ENCODE measurements at places on chromosomes 7 and 10.

DNA sequence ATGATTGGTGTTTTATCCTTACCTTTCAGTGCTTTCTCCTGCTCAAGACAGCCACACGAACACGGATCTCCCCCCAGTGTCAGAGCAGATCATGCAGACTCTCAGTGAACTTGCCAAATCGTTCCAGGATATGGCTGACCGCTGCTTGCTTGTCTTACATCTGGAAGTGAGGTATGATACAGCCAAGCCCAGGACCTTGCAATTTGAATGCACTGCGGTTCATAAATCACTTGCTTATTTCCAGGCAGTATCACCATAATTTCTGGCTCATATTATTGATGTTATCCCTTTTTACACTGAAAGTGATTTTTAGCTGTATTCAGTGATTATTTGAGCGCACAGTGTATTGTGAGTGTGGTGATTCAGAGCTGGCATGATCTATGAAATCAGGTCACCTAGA lies 129.7 kb upstream of the LRGUK start:
- no peaks in the 10 kb centered on the region for H3K36me3 ChIP-seq
- DNase-seq = no peak
- no peaks in the 10 kb centered on the region for H3K4me1 ChIP-seq
- H3K27me3 ChIP-seq = no peaks in the 10 kb centered on the region
- no peak overlapping the region for H3K27ac ChIP-seq
- no peak overlapping the region for H3K4me3 ChIP-seq

DNA sequence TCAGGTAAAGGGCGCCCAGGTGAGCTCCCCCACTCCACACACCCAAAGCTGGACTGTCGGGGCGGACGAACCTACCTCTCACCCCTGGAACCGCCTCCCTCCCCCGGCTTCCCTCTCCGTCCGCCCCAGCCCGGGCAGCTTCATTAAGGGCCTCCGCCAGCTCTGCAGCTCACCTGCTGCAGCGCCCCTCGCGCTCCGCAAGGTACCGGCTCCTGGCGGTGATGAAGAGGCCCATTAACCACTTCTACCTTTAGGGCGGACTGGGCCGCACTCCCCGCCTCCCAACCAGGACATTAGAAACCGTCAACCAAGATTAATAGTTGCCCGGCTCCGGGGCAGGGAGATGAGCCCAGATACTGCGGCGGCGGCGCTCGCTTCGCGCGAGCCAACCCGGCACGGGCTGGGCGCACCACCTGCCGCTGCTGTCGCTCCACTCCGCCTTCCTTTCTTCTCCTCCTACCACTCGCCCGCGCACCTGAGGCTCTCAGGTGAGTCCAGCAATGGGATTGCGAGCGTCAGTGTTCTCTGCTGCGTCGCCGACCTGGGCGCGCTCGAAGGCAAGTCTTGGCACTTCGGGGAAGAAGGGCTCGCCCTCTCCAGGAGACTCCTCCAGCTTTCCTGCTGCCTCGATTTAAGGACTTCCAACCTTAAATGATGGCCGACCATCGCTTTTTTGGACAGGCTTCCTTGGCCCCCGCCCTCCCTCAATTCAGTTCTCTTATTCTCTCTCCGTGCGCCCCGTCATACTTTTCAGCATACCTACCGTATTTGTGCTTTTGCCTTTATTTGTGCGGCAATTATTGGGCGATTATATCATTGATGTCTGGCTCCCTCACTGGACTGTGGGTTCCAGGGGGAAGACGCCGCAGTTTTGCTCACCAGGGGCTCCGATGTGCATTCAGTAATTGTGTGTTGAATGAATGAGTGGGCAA lies 13.6 kb upstream of the KAZALD1 start:
- H3K27ac ChIP-seq = no peak overlapping the region
- H3K36me3 ChIP-seq = no peaks in the 10 kb centered on the region
- peaks cover 25% of the 10 kb centered on the region for H3K4me1 ChIP-seq
- H3K27me3 ChIP-seq = no peaks in the 10 kb centered on the region
- no peak for DNase-seq
- no peak overlapping the region for H3K4me3 ChIP-seq

DNA sequence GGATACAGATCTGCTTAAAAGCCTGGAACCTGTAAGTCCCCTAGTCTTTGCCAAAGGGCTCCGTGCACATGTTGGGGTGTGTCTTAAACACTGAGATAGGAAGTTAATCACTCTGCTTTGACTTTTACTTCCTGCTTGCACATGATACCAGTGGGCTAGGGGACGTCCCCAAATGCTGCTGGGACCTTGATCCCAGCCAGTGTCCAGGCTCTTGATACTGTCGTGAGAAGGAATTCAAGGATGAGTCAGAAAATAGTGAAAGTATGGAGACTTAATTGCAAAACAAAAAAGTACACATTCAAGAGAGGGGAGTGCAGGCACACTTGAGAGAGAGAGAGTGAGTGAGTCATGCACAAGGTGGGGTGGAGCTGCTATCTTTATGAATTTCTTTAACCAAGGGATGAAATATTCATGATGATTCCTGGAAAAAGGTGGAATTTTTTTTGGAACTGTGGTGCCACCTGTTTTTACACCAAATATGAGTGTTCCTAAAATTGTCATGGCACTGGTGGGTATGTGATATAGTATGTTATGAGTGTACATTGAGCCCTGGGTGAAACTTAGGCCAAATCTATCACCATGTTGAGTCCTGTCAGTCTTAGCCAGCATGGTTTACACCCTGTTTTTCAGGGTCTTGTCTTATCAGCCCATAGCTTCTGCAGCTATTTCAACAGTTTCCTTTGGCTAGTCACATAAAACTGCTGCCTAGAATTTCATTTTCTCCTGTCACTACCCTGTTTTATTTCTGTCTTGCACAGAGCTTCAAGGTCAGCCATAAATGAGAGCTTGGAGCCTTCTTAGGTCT lies 88.3 kb upstream of the CYP26C1 start:
- H3K27me3 ChIP-seq = no peaks in the 10 kb centered on the region
- peak; percentile 84 for DNase-seq
- H3K4me3 ChIP-seq = no peak overlapping the region
- peaks cover 49% of the 10 kb centered on the region for H3K4me1 ChIP-seq
- no peaks in the 10 kb centered on the region for H3K36me3 ChIP-seq
- peak overlapping the region; percentile 86 for H3K27ac ChIP-seq

GRCh38 chr7:143988976-143989745 lies 11.0 kb upstream of the OR6B1 start:
- no peaks in the 10 kb centered on the region for H3K36me3 ChIP-seq
- no peaks in the 10 kb centered on the region for H3K27me3 ChIP-seq
- no peak overlapping the region for H3K27ac ChIP-seq
- H3K4me3 ChIP-seq = no peak overlapping the region
- peaks cover 9% of the 10 kb centered on the region for H3K4me1 ChIP-seq

DNA sequence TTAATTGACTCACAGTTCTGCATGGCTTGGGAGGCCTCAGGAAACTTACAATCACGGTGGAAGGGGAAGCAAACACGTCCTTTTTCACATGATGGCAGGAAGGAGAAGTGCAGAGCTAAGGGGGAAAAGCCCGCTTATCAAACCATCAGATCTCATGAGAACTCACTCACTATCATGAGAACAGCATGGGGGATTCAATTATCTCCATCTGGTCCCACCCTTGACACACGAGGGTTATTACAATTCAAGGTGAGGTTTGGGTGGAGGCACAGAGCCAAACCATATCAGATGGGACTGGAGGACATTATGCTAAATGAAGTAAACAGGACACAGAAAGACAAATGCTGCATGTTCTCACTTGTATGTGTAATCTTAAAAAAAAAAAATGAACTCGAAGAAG lies 141.4 kb upstream of the HABP2 start:
- H3K27ac ChIP-seq = no peak overlapping the region
- no peaks in the 10 kb centered on the region for H3K4me1 ChIP-seq
- no peak overlapping the region for H3K4me3 ChIP-seq

DNA sequence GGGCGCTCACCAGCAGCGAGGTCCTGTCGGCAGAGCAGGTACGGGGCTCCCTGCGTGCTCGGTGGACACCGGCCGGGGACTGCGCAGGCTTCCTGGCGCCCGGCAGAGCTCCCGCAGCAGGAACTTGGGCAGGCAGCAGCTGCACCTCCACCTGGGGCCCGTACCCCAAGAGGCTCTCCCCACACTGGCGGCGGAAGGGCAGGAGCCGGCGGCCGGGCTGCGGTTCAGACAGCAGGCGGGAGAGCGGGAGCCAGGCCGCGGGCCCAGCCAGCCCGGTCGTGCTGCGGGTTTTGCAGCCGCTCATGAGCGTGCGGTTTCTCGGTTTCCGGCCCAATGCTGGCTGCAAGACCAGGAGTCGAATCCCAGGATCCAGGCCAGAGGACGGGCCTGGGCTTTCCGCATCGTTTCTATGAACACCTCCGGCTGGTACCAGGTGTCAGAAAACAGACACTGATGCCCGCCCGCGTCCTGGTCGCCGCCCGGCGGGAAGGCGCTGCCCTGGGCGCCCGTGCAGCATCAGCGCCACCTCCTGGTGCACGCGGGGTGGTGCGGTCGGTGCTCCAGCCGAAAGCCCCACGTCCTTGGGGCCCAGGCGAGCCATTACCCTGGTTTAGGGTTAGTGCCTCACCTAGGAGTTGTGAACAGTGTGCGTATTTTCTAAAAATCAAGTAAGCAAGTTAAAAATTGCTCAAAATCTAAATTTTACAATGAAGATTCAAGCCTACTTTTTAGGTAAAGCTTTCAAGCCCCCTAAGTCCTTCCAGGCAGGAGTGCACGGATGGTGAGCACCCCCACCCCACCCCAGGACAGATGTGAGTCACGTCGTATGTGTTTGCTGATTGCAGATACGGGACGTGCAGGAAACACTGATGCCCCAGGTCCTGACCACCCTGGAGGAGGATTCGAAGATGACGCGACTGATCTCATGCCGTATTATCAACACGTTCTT lies 47.4 kb upstream of the PRKAR1B start:
- no peaks in the 10 kb centered on the region for H3K27me3 ChIP-seq
- no peak overlapping the region for H3K4me3 ChIP-seq
- no peak overlapping the region for H3K27ac ChIP-seq
- H3K4me1 ChIP-seq = no peaks in the 10 kb centered on the region
- DNase-seq = no peak

DNA sequence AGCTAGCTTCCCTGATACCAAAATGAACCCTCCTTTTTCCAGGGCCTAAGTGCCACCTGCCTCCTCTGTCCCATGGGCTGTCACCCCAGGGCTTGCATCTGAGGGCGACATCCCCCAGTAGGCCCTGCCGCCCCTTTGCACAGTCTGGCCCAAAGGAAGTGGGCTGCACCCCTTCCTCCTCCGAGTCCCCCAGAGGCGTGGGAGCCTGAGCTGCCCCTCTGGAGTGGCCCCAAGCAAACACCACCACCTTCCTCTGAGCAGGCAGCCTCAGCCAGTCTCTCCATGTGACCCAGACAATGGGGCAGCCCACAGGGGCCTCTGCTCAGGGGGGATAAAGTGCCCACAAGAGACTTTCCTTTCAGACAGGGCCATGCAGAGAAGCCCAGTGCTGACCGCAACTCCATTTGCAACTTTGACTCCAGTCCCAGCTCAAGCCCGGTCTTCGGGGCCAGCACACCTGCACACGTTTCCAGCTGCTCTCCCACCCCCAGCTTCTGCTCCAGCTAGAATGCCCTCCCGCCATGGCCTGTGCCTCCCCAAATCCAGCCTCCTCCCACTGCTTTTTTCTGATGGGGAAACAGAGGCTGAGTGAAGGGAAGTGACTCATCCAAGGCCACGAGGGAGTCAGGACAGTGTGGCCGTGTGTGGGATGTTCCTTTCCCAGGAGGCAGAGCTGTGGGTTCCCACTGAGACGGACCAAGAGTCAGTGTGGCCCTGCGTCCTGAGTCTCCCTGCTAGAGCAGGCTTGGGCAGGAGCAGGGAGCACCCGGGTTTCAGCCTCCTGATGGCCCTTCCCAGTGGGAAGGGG lies 111.9 kb downstream of the ZMIZ1 start:
- H3K36me3 ChIP-seq = peaks cover 50% of the 10 kb centered on the region
- H3K27me3 ChIP-seq = no peaks in the 10 kb centered on the region
- no peak overlapping the region for H3K4me3 ChIP-seq
- peaks cover 100% of the 10 kb centered on the region for H3K4me1 ChIP-seq
- DNase-seq = no peak

- no peak overlapping the region for H3K27ac ChIP-seq
- no peaks in the 10 kb centered on the region for H3K36me3 ChIP-seq
- H3K4me1 ChIP-seq = no peaks in the 10 kb centered on the region
- peaks cover 22% of the 10 kb centered on the region for H3K27me3 ChIP-seq
- DNase-seq = no peak
Observed at GRCh38 chr10:117492504-117492903, 50.0 kb upstream of the EMX2 start.

DNA sequence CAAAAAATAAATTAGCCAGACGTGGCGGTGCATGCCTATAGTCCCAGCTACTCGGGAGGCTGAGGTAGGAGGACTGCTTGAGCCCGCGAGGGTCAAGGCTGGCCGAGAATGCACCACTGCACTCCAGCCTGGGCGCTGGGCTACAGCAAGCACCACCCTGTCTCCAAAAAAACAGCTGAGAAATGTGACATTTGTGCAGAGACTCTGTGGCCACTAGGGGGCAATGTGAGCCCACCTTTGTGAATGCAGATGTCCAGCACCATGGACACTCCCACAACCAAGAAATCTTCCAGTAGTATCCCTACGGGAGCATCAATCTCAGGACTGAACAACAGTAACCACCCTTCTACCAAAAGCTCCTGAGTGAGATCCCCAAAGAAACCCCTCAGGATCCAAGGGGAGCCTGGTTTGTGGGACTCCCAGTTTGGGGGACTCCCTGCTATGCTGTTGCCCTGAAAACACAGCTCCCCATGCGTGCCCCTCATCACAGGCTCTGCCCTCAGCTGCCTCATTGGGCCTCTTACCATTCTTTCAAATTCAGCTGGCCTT lies 6.2 kb upstream of the AHCYL2 start:
- peak; percentile 80 for DNase-seq
- no peaks in the 10 kb centered on the region for H3K27me3 ChIP-seq
- no peaks in the 10 kb centered on the region for H3K4me1 ChIP-seq
- H3K27ac ChIP-seq = no peak overlapping the region
- H3K36me3 ChIP-seq = no peaks in the 10 kb centered on the region

- no peak overlapping the region for H3K4me3 ChIP-seq
- no peaks in the 10 kb centered on the region for H3K27me3 ChIP-seq
Observed at GRCh38 chr7:107201795-107202450, 33.1 kb downstream of the HBP1 start.

DNA sequence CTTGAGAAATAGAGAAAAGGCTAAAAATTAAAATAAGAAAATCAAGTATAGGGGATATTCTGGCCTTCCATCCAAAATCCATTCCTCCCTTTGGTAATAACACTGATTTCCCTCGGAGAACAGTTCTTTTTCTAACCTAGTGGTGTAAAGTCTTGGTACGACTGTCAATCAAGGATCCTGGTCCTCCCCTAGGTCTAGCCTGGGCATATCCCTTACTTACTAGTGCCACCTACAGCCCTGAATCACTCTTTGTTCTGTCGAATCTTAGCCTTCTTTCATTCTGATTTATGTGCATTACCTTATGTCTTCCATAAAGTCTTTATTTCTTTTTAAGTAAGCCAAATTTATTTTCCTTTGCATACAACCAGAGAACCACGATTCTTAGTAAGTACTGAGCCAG lies 298.7 kb upstream of the LRRTM3 start:
- no peak for DNase-seq
- H3K27ac ChIP-seq = no peak overlapping the region
- no peaks in the 10 kb centered on the region for H3K27me3 ChIP-seq

DNA sequence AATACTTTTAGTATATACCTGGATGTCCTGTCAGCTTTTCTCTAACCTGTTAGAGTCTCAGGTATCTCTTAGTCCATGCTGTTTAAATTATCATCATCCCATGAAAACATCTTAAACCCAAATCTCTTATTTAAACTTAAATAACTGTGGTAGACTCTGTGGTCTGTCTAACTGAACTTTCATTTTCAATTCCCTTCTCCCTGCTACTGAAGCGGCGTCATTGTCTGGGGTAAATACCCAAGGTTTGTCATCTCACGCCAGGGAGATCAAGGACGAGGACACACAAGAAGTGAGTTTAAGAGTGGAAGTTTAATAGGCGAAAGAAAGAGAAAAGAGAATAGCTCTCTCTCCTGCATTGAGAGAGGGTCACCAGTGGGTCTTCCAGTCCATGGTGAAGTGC lies 804.4 kb upstream of the CELF2 start:
- no peaks in the 10 kb centered on the region for H3K27me3 ChIP-seq
- H3K4me3 ChIP-seq = no peak overlapping the region
- no peak overlapping the region for H3K27ac ChIP-seq
- no peaks in the 10 kb centered on the region for H3K36me3 ChIP-seq

Measured in SJSA1 (cell line).